Stimulated activated CD8-positive, alpha-beta memory T cell treated with anti-CD3 and anti-CD28 coated beads, Interleukin-4, amount 100 ng/mL, for 4 hours (primary cell): ENCODE measurements at places on chromosomes 11 and 22.

- DNase-seq = no peak
Observed at GRCh38 chr22:25745341-25746011, 3.5 kb downstream of the MYO18B start.

- DNase-seq = no peak
Observed at GRCh38 chr22:30615543-30615954, 8.6 kb downstream of the TCN2 start.

GRCh38 chr22:25361899-25362214, 142.4 kb downstream of the CRYBB2 start:
- DNase-seq = no peak

GRCh38 chr11:6677018-6677417, 6.1 kb downstream of the MRPL17 start:
- DNase-seq = no peak

- DNase-seq = no peak
Observed at GRCh38 chr22:22446517-22446916, 62.0 kb downstream of the ZNF280B start.
